Fibroblast of skin of abdomen (primary cell): ENCODE measurements at places on chromosomes 5 and 9.

DNA sequence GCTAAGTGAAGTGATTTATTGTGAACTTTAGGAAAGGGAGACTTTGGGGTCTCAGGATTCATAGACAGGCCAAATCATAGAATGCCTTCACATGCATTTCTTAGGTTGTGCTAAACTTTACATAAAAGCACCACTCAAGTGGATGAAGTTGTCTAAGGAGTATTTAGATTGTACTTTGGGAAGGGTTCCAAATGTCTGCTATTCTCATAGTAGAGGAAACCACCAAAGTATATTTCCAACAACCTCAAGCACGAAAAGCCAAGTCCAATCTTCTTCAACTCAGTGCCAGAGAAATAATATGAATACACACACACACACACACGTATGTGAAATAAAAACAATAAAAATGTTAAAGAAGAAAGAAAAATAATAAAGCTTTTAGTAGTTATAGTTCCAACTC, 41.8 kb downstream of the ENC1 start:
- peak; percentile 56 for DNase-seq

- no peak for DNase-seq
These were observed 56.5 kb upstream of the CDKN2B start for GRCh38 chr9:22065431-22066200.

GRCh38 chr9:114227288-114228015, 72.1 kb downstream of the COL27A1 start:
- DNase-seq: no peak

GRCh38 chr9:118100529-118101419, 396.6 kb downstream of the TLR4 start:
- DNase-seq: no peak

DNA sequence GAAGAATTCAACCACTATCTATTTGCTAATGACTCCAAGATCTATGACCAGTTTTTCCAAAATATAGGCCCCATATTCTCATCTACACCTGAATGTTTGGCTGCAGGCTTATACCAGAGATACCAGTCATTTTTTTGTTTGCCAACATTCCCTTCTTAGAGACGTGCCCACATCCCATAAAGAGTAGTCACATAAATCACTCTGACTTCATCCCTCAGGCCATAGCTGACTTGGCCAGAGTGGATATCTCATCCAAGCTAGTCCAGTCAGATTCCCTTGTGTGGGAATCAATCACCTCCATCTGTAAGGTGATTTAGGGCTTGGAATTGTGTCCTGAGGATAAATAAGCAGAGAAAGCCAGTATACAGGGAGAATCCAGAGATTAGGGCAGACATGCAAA, 124.3 kb upstream of the SLC24A2 start:
- DNase-seq: no peak
